ENCODE measurements at places on chromosomes 7 and 10.

DNA sequence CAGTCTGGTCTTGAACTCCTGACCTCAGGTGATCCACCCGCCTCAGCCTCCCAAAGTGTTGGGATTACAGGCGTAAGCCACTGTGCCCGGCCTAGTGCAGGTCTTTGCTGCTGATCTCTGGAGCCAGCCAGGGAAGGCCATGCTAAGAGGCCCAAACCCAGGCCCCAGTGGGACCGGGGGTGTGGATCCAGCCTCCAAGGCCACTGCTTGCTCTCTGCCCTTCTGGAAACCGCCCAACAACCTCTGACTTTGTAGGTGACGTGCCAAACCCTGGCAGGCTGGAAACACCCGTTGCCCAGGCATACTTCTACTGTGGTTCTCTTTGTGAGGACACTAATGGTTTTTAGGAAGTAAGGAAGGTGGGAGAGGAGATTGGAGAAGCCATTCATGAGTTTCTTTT is 83.5 kb upstream of the GNA12 start:
- DNase-seq: no peak

- DNase-seq: peak; percentile 85
Measured at GRCh38 chr7:111561904-111562732, at the start of gene IMMP2L. Gene IMMP2L, minus strand, starts transcription at chr7:111562492.

- DNase-seq: no peak
Measured at GRCh38 chr10:97481071-97481470, 17.2 kb downstream of the MMS19 start.

DNA sequence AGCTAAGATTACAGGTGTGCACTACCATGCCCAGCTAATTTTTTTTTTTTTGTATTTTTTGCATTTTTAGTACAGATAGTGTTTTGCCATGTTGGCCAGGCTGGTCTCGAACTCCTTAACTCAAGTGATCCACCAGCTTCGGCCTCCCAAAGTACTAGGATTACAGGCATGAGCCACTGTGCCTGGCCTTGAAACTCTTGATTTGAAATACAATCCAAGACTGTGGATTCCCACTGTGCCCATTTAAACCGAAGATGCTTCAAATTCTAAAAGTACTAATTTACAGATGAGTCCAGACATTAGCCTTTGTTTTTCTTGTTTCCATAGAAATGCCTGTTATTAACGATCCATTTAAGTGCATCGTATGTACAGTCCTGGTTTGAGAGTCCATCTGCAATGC is 130.9 kb downstream of the CACNA2D1 start:
- DNase-seq: no peak
